ENCODE measurements at places on chromosomes 12 and 14.

- DNase-seq: no peak
- no peaks in the 10 kb centered on the region for H3K4me1 ChIP-seq
- H3K4me3 ChIP-seq: no peak overlapping the region
- H3K27ac ChIP-seq: no peak overlapping the region
- H3K36me3 ChIP-seq: no peaks in the 10 kb centered on the region
Observed at GRCh38 chr12:75259143-75259542, 49.5 kb upstream of the KCNC2 start.

GRCh38 chr14:37122288-37122687 lies 50.1 kb downstream of the SLC25A21 start:
- H3K4me1 ChIP-seq: no peaks in the 10 kb centered on the region
- H3K27ac ChIP-seq: no peak overlapping the region
- DNase-seq: no peak
- no peaks in the 10 kb centered on the region for H3K27me3 ChIP-seq
- no peak overlapping the region for H3K4me3 ChIP-seq

DNA sequence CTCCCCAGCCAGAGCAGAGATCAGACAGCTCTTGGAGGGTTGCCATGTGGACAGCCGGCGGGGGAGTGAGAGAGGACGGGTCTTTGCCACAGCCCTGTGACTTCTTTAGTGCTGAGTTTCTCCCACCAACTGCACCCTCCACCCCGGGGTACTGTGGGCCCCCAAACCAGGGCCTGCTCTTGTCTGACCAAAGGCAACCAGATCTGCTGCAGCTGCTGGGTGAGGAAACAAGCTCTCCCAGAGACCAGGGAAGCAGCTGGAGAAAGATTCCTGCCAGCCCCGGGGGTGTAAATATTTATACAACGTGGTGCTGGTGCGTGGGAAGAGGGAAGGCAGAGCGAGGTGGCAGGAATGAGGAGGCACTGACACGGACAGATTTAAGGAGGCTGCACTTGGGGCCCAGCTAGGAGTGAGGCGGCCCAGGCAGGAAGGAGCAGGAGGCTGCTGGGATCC lies 14.3 kb upstream of the ZFP36L1 start:
- no peaks in the 10 kb centered on the region for H3K36me3 ChIP-seq
- H3K4me1 ChIP-seq: peaks cover 29% of the 10 kb centered on the region
- no peak overlapping the region for H3K4me3 ChIP-seq
- H3K27me3 ChIP-seq: no peaks in the 10 kb centered on the region
- DNase-seq: peak; percentile 70

GRCh38 chr14:34187061-34187460 lies 236.2 kb upstream of the EGLN3 start:
- H3K27me3 ChIP-seq: no peaks in the 10 kb centered on the region
- no peak for DNase-seq
- no peaks in the 10 kb centered on the region for H3K4me1 ChIP-seq
- no peaks in the 10 kb centered on the region for H3K36me3 ChIP-seq
- no peak overlapping the region for H3K27ac ChIP-seq

GRCh38 chr12:47078733-47079467 lies 521 bp upstream of the PCED1B start:
- no peaks in the 10 kb centered on the region for H3K27me3 ChIP-seq
- peak overlapping the region; percentile 97 for H3K27ac ChIP-seq
- no peaks in the 10 kb centered on the region for H3K36me3 ChIP-seq

DNA sequence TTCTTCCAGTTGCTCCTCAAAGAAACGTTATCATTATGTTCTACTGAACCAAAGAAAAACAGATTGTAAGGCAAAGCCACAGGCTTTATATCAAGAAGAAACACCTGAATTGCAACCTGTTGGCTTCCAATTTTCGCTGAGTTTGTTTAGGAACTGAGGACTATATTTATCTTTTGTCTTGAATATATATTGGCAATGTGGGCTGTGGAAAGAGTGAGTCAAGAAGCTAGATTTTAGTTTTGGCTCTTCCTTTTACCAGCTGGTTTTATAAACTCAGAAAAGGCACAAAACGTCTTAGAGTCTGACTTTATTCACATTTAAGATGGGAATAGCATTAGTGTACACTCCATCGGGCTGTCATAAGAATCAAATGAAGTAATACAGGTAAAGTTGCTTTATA lies 10.4 kb upstream of the PTHLH start:
- no peaks in the 10 kb centered on the region for H3K36me3 ChIP-seq
- no peaks in the 10 kb centered on the region for H3K27me3 ChIP-seq
- no peaks in the 10 kb centered on the region for H3K4me1 ChIP-seq
- H3K4me3 ChIP-seq: no peak overlapping the region

GRCh38 chr12:22698576-22698975 lies 73.6 kb downstream of the ETNK1 start:
- no peaks in the 10 kb centered on the region for H3K4me1 ChIP-seq
- H3K27ac ChIP-seq: no peak overlapping the region
- no peak overlapping the region for H3K4me3 ChIP-seq
- H3K36me3 ChIP-seq: no peaks in the 10 kb centered on the region
- DNase-seq: no peak

DNA sequence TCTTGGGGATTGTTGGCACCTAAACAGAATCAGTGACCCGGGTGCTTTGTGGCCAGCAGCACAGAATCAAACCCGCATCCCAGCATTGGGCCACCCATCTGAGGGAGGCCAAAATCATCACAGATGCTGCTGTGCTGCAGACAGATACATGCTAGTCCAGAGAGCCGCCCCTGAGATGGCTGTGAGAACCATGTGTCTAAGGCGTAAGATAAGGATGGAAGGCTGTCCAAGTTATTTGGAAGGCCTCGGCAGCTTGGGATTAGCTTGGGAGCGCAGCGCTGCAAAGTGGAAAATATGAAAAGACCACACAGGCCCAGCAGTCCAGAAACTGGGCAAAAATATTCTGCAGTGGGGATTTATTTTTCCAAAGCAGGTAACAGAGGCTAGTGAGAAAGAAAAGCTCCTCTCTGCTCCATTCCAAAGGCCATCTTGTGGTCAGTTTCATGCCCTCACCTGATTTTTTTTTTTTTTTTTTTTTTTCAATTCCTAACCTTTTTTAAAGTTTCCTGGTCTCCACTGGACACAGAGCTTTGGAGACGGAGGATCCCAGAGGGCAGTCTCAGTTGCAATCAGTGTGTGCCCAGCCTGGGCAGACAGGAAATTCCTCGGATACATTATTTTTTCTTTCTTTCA lies 178.9 kb upstream of the BCL2L14 start:
- no peaks in the 10 kb centered on the region for H3K4me1 ChIP-seq
- no peak overlapping the region for H3K27ac ChIP-seq
- no peak overlapping the region for H3K4me3 ChIP-seq
- no peaks in the 10 kb centered on the region for H3K36me3 ChIP-seq

DNA sequence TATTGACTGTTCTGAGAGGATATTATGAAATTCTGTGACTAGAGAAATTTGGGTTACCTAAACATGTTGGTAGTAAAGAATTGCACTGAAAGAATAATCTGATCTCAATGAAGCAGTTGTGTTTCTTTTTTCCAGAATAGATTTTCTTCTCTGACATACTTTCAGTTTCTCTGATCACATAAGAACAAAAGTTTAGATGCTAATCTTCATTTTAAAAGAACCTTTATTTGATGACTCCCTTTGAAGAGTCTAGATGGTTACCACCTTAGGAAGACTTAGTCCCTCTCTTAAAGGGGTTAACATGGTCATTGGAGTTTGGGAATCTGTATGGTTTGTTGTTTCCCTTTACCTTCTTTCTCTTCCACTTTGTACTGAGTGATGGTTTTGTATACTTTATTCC lies 58.6 kb downstream of the MON2 start:
- no peaks in the 10 kb centered on the region for H3K27me3 ChIP-seq
- DNase-seq: no peak
- no peaks in the 10 kb centered on the region for H3K4me1 ChIP-seq

GRCh38 chr14:95519699-95520098 lies 3.2 kb upstream of the SYNE3 start:
- peak overlapping the region; percentile 43 for H3K27ac ChIP-seq
- H3K36me3 ChIP-seq: no peaks in the 10 kb centered on the region
- H3K4me3 ChIP-seq: no peak overlapping the region
- peak; percentile 74 for DNase-seq

- DNase-seq: no peak
- H3K36me3 ChIP-seq: no peaks in the 10 kb centered on the region
- H3K27me3 ChIP-seq: no peaks in the 10 kb centered on the region
- no peak overlapping the region for H3K4me3 ChIP-seq
- no peak overlapping the region for H3K27ac ChIP-seq
Observed at GRCh38 chr12:48053883-48054282, 49.6 kb upstream of the COL2A1 start.

GRCh38 chr14:51562816-51563215 lies 88.9 kb upstream of the FRMD6 start:
- no peak for DNase-seq
- H3K4me1 ChIP-seq: no peaks in the 10 kb centered on the region
- no peaks in the 10 kb centered on the region for H3K36me3 ChIP-seq
- no peak overlapping the region for H3K4me3 ChIP-seq
- no peak overlapping the region for H3K27ac ChIP-seq
- no peaks in the 10 kb centered on the region for H3K27me3 ChIP-seq

DNA sequence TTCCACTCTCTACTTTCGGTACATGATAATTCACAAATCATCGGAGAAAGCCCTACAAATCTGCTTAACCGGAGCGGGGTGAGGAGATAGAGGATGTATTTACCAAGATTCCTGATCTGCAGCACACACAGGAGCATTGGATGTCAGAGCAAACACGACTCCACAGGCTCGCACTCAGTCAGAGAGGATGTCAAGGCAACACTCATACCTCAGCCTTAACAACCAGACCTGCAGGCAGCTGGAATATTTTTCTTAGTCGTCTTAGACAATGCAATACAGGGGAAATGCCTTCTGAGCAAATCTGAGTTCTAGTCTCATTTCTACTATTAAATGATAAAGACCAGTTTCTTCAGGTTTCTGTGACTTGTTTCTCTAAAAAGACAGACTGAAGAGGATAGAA lies 159.3 kb upstream of the CPNE8 start:
- H3K36me3 ChIP-seq: no peaks in the 10 kb centered on the region
- no peaks in the 10 kb centered on the region for H3K4me1 ChIP-seq
- DNase-seq: no peak
- H3K27ac ChIP-seq: no peak overlapping the region
- no peaks in the 10 kb centered on the region for H3K27me3 ChIP-seq

GRCh38 chr12:48022180-48022521 lies 17.9 kb upstream of the COL2A1 start:
- no peak overlapping the region for H3K4me3 ChIP-seq
- no peak for DNase-seq
- H3K27me3 ChIP-seq: no peaks in the 10 kb centered on the region
- no peaks in the 10 kb centered on the region for H3K36me3 ChIP-seq

GRCh38 chr14:99660006-99660566 lies 15.2 kb downstream of the HHIPL1 start:
- no peaks in the 10 kb centered on the region for H3K4me1 ChIP-seq
- H3K27ac ChIP-seq: no peak overlapping the region

GRCh38 chr14:68459480-68460136 lies 333.3 kb downstream of the ZFP36L1 start:
- H3K27ac ChIP-seq: peak overlapping the region; percentile 72
- H3K36me3 ChIP-seq: no peaks in the 10 kb centered on the region
- H3K27me3 ChIP-seq: no peaks in the 10 kb centered on the region
- DNase-seq: no peak
- H3K4me3 ChIP-seq: no peak overlapping the region

GRCh38 chr12:79424109-79424721 lies 266.5 kb downstream of the PAWR start:
- H3K27ac ChIP-seq: peak overlapping the region; percentile 87
- H3K27me3 ChIP-seq: no peaks in the 10 kb centered on the region
- no peak for DNase-seq
- H3K4me3 ChIP-seq: no peak overlapping the region
- no peaks in the 10 kb centered on the region for H3K36me3 ChIP-seq

DNA sequence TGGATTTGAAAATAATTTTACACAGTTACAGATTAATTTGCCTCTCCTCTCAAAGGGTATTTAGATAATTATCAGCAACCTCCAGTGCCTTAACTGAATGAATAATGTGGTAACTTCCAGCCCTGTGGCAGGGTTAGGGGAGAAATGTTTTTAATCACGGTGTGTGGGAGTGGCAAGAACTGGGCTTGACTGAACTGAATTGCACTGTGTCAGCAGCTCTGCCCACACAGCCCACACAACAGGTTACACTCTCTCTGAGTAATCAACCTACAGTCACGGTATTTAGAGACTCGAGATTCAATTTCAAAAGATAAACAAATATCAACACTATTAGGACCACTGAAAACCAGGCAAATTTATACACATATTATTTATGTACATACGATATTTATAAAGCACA lies 198.5 kb downstream of the KCNC2 start:
- no peaks in the 10 kb centered on the region for H3K4me1 ChIP-seq
- H3K4me3 ChIP-seq: no peak overlapping the region
- DNase-seq: no peak
- H3K36me3 ChIP-seq: no peaks in the 10 kb centered on the region

DNA sequence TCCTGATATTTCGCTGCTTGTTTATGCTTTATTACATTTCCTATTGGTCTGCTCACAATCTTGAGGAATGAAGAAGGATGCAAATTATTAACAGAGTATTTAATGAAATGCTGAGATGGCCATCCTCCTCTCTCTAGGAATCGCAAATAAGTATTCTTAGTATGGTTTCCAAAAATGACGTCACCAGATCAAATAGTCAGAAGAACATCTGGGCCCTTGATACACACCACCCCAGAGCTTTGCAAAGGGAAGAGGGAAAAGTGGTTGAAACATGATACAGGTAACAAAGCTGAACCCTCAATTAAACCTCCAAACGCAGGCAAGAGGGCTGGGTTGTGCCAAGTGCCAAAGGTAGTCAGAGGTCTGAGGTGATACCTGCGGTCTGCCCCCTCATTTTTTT lies 107.3 kb downstream of the BCL11B start:
- no peak overlapping the region for H3K4me3 ChIP-seq
- no peak overlapping the region for H3K27ac ChIP-seq

DNA sequence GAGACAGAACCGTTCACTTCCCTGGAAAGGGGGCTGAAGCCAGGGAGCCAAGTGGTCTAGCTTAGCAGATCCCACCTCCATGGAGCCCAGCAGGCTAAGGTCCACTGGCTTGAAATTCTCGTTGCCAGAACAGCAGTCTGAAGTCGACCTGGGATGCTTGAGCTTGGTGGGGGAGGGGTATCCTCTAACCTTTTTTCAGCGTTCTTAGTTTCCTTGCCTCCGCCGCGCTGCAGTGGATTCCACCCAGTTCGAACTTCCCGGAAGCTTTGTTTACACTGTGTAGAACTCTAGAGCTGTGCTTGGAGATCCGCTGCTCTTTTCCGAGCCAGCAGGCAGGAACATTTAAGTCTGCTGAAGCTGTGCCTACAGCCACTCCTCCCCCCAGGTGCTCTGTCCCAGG lies 45.2 kb upstream of the FKBP4 start:
- H3K4me1 ChIP-seq: no peaks in the 10 kb centered on the region
- DNase-seq: no peak
- no peaks in the 10 kb centered on the region for H3K36me3 ChIP-seq
- no peaks in the 10 kb centered on the region for H3K27me3 ChIP-seq
- H3K4me3 ChIP-seq: no peak overlapping the region
- no peak overlapping the region for H3K27ac ChIP-seq

- peak within 1 kb of the TSS; percentile 93 for H3K27ac ChIP-seq
- peak within 1 kb of the TSS; percentile 88 for H3K4me3 ChIP-seq
- no peaks in the 10 kb centered on the region for H3K4me1 ChIP-seq
- no peaks in the 10 kb centered on the region for H3K27me3 ChIP-seq
Observed at GRCh38 chr14:52068615-52069306, at the start of gene NID2. TSS of gene NID2 (minus strand) at chr14:52069059. CDS start at chr14:52068994, 65 bp downstream.

Measured in uterus (tissue), 4 donors.